ENCODE measurements at places on chromosomes 1 and 21.

- no peak for DNase-seq
Measured at GRCh38 chr1:224722838-224723237, 106.7 kb downstream of the CNIH3 start.

GRCh38 chr1:61887931-61888564 lies 145.8 kb downstream of the PATJ start:
- no peak for DNase-seq

DNA sequence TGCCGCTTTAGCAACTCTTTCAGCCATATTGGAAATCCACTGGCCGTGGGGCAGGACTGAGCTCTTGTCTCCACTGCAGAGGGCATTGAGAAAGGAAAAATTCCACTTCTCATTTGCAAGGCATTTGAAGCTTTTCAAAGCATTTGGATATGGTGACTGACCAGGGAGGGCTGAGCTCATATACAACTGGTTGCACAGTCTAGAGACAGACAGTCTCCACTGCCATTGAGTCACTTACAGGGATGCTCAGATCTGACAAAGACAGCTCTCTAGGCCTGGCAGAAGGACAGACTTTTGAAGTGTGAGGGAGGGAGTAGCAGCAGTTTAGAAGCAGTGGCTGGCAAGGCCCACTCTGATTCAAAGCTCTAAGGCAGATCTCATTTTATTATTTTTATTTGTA lies 24.2 kb downstream of the NCF2 start:
- no peak for DNase-seq

GRCh38 chr1:111878649-111879048 lies 110.8 kb downstream of the KCND3 start:
- DNase-seq: no peak

GRCh38 chr1:88998716-88999115 lies 6.3 kb upstream of the KYAT3 start:
- peak; percentile 52 for DNase-seq

DNA sequence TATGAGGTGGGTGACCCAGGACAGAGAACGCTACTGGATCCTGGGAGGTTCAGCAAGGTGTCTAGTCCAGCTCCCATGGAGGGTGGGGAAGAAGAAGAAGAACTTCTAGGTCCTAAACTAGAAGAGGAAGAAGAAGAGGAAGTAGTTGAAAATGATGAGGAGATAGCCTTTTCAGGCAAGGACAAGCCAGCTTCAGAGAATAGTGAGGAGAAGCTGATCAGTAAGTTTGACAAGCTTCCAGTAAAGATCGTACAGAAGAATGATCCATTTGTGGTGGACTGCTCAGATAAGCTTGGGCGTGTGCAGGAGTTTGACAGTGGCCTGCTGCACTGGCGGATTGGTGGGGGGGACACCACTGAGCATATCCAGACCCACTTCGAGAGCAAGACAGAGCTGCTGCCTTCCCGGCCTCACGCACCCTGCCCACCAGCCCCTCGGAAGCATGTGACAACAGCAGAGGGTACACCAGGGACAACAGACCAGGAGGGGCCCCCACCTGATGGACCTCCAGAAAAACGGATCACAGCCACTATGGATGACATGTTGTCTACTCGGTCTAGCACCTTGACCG lies 8.6 kb upstream of the PIGV start:
- no peak for DNase-seq

GRCh38 chr1:235404190-235404589 lies 37.0 kb downstream of the TBCE start:
- no peak for DNase-seq

Measured in A549 (cell line).